ENCODE measurements at places on chromosomes 1 and 21.

DNA sequence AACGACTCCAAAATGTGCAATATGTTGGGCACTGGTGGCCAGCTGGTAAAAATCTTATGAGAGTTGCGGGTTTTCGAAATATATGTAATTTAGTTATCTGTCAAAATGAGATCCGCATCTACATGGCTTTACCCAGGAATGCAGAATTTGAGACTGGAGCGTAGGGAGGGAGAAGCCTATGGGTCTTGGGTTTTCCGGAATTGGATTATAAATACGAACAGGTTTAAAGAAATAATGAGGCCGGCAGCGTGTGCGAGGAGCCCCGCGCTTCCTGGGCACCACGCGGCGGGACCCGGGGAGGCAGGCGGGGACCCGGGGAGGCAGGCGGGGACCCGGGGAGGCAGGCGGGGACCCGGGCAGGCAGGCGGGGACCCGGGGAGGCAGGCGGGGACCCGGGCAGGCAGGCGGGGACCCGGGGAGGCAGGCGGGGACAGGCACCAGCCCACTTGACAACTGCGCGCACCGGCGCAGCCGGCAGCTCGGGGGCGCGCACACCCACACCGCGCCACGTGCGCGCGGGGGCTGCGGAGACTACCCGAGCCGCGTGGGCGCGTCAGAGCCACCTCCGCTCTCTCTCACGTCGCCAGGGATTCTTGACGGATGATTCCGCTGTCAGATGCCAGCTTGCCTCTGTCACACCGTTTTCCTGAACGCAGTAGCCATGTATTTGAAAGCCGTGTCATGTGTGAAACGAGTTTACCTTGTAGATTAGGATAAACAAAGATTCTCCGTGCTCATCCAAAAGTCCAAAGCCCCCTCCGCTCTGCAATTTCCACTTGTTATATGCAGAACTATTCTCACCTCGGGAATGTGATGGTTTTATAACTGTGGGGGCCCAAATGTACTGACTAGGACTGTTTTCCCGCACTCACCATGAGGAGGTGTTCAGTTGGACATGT lies 54.3 kb upstream of the HNRNPU start:
- DNase-seq = peak; percentile 58

DNA sequence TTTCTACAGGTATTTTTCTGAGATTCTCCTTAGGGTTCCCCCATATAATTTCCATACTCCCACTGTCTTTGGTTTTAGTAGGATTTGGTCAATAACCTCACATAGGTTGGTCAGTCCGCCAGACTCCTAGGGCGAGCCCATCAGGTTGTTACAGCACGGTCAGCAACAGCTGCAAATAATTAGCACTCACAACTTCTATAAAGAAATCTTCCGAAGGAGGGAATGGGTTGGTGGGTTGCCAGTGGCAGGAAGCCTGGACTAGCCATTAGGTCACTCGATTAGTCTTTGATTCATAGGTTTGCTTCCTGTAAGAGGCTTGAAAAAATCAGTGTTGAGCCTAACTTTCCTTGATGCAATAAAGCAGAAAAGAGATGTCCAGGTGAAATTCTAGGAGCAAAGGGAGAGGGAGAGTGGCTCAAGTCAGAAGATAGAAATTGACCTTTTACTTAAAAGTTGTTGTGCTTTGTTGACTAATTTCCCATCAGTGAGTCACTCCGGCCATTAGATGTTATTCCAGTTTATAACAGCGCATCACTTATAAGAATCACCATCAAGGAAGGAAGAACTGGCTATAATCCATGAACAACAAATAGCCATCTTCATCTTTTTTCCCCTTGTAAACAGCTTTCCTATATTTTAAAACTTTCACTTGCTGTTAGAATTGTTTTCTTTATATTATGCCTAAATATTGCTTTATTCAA lies 88.3 kb downstream of the TPR start:
- no peak for DNase-seq

DNA sequence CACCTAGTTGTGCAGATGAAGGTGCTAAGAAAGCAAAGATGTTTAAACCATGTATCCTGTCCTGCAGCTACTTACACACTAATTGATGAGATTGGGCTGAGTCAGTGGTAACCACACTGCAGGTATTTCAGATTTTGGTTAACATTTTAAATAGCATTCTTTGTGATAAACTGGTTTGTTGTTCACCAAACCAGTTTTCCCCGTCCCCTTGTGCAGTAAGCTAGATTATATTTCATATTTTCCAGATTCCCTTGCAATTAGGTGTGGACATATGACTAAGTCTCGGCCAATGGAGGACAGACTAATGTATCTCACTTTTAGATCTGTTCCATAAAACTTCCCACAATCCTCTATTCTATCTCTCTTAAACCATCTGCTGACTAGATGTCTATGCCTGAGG lies 320.4 kb downstream of the RWDD3 start:
- DNase-seq = no peak

- DNase-seq = peak; percentile 50
Measured at GRCh38 chr1:158371188-158371953, 17.7 kb downstream of the CD1E start.

DNA sequence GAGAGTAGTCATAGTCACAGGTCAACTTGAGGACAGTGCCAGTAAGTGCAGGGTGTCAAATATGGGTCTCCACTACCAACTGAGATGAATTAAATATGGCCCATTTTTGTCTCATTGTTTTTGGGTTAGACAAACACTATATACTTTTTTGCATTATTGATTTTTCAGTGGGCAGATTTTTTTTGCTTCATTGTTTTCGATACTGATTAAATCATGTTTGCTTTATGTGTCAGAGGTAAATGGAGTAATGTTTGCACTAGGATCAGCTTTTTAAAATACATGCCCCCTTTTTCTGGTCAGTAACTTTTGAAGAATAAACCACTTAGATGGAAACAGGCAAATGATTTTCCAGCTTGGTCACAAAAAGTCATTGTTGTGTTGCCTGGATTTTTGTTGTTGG lies 199.0 kb downstream of the USH2A start:
- no peak for DNase-seq

DNA sequence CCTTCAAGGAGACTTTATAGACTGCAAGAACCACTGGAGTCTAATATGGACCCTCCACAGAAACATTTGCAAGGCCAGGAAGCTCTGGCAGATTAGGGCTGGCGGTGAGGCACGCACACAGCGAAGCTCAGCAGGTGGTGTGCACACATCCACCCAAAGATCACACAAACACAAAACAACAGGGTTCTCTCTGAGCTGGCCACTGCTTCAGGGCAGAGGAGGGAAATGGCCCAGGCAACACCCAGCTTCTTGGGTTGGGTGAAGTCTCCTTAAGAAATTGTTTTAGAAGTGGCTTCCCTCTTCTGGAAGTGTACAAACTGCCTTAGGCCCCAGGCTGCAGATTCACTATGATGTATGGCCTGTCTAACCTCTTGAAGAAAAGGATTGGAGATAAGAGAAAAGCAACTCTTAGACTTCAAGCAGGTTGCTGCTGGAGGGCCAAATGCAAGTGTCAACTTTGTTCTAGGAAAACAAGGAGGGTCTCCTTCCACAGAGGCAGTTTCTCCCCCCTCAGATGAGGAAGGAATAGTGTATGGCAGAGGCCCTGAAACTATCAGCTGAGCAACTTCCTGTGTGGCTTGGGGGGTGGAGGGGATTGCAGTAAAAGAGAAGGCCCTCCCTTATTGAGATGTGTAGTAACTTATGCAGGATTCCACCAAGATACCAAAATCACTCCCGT lies 2.0 kb downstream of the RCSD1 start:
- no peak for DNase-seq

DNA sequence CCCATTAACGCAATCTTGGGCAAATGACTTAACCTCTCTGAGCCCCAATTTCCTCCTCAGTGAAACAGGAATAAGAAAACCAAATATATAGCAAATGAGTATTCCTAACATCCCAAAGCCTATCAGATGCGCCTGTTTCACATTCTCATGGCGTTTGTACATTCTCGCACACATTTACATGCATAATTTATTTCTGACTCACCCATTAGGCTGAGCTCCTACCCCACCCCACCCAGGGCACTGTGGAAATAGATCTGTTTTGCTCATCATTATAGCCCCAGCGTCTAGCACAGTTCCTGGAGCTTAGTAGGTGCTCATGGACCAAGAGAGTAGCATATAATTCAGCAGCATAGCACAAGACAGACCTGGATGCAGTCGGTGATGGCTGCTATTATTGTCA lies 146.1 kb upstream of the VANGL1 start:
- no peak for DNase-seq

DNA sequence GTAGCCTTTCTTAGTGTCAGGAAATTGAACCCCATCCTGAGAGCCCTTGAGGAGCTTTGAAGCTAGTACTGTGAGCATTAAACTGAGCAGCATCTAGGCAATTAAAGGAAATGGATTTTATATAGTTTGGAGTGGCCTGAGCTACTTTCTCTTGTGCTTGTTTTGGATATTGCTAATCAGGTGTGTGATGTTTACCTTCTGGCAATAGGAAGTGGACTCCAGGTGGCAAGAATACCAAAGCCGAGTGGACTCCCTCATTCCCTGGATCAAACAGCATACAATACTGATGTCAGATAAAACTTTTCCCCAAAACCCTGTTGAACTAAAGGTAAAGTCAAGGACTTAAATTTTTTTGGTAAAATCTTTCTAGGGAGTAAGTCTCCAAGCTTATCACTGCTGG lies 79.4 kb downstream of the MACF1 start:
- DNase-seq = no peak

DNA sequence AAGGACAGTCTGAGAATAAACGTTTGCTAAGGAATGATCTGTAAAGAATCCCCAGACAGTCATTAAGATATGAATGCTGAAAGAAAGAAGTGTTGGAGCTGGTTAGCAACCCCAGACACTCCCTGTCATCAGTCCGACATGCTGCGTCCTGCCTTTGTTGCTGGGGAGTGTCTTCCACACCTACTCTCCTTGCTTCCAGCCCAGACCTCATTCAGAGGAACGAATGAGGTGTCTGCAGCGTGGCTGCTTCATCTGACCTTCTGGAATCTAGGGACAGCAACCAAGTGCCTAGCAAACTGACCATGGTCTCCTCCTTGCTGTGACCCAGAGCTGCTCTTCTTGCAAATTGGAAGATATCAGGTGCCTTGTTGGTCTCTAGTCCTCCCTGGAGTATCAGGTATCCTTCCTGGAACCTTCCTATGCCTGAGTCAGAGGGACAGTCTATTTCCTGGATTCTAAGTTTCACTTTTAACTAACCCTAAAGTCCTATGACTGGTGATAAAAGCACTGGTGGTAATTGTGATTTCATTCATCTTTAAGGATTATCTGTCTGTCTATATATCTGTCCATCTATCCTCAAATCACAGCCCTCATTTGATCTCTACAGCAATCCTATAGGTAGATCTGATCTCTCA lies 45.3 kb downstream of the NFASC start:
- DNase-seq = no peak

- no peak for DNase-seq
Measured at GRCh38 chr21:31911138-31911907, 38.5 kb downstream of the HUNK start.

DNA sequence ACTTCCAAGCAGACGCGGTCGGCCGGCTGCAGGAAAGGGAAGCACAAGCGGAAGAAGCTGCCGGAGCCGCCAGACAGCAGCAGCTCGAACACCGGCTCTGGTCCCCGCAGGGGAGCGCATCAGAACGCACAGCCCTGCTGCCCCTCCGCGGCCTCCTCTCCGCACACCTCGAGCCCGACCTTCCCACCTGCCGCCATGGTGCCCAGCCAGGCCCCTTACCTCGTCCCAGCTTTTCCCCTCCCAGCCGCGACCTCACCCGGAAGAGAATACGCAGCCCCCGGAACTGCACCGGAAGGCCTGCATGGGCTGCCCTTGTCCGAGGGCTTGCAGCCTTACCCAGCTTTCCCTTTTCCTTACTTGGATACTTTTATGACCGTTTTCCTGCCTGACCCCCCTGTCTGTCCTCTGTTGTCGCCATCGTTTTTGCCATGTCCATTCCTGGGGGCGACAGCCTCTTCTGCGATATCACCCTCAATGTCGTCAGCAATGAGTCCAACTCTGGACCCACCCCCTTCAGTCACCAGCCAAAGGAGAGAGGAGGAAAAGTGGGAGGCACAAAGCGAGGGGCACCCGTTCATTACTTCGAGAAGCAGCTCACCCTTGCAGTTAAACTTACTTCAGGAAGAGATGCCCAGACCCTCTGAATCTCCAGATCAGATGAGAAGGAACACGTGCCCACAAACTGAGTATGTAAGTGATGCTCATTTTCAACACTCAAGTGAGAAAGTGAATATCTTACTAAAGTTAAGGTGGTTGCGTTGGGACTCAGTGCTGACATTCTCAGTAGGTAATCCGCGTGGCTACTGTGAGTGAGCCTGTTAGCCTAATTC lies 25.5 kb downstream of the UTS2 start:
- DNase-seq = peak; percentile 30

DNA sequence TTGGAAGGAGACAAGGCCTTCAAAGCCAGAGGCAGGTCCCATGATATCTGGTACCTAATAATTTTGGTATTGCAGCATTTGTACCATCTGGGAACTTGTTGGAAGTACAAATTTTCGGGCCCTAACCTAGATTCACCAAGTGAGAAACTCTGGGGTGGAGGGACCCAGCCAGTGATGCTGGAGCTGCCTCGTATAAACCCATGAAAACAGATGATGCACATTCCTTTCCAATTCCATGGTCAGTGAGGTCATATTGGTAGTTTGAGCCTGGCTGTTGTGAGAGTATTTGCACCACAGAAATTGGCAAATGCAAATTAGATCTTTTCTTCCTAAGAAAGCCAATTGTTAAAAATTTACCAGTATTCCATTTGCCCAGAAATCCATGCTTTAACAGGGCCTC lies 269.6 kb upstream of the PLXNA2 start:
- DNase-seq = no peak

GRCh38 chr1:92882819-92883218 lies 51.0 kb downstream of the RPL5 start:
- DNase-seq = peak; percentile 12

DNA sequence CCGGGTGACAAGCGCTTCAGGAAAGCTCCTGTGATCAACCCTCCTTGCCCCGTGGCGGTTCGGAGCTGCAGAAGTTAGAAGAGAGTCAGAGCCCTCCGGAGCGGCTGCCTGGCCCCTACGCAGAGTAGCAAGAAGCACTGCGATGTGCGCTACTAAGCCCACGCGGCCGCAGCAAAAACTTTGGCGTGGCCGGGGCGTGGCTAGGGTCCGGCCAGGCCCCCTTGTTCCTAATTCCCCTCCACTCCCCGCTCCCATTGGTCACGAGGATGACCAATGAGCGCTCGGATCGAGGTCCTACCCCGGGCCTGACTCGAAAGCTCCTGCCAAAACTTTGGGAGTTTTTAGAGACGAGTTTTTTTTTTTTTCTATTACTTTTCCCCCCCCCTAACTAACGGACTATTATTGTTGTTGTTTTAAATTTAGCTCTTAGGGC lies at the start of gene HLX:
TSS of gene HLX (plus strand) at position 368 of the 433 bp plus-strand sequence. CDS start 415 bp downstream, outside the sequence.
- peak; percentile 44 for DNase-seq

GRCh38 chr1:15102646-15103045 lies 50.9 kb upstream of the TMEM51 start:
- DNase-seq = no peak

DNA sequence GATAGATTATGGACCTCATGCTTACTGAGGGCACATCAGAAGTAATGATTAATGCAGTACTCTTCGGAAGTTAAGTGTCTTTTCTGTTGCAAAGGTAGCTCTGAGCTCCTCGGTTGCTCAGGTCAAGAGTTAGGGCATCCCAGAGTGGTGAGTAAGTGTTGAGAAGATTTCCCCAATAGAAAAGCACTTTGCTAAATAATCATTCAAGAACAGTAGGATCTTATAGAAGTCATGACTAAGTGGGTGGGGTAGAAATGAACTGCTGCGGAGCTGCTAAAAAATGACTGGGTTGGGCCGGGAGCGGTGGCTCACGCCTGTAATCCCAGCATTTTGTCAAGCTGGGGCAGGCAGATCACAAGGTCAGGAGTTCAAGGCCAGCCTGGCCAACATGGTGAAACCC lies 648.6 kb upstream of the CAMK1G start:
- no peak for DNase-seq

- no peak for DNase-seq
Measured at GRCh38 chr1:156423422-156424352, 54.7 kb downstream of the RHBG start.

- no peak for DNase-seq
Measured at GRCh38 chr21:36966821-36967768, 626 bp upstream of the HLCS start.
